D721Med (cell line): ENCODE measurements at places on chromosomes 3 and 15.

DNA sequence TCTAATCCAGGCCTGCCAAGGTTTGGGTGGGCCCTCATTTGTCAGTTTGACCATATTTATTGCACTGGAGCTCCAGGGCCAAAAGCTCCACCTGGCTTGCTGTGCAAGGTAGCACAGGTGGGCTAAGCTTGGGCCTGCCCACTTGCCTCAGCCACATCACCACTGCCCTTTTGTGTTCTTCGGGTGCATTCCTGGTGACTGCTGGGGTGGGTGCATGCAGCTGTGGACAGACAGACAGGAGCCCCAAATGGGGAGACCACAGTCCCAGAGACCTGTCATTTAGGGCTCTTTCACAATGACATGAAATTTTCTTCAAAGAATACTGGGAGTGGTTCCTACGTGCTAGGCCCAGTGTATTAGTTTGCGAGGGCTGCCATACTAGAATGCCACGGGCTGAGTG is 2.7 kb downstream of the MESP2 start:
- no peak for DNase-seq

- DNase-seq = no peak
Observed at GRCh38 chr3:41176596-41176995, 22.7 kb upstream of the CTNNB1 start.

DNA sequence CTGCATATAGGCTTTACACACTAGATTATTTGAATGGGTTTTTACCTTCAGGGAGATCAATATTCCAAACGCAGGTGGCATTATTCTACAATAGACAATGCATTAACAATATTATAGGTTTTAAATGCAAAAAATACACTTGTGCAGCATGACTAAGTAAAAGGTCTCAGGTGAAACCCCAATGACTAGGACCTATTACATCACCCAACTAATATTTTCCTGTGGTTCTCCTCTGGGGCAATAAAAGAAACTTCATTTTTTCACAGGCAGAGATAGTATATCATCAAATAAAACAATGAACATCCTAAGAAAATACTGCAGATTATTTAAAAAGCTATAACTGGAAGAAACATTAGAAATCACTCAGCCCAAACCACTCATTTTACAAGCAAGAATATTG is 375.3 kb downstream of the ROBO1 start:
- DNase-seq = no peak

DNA sequence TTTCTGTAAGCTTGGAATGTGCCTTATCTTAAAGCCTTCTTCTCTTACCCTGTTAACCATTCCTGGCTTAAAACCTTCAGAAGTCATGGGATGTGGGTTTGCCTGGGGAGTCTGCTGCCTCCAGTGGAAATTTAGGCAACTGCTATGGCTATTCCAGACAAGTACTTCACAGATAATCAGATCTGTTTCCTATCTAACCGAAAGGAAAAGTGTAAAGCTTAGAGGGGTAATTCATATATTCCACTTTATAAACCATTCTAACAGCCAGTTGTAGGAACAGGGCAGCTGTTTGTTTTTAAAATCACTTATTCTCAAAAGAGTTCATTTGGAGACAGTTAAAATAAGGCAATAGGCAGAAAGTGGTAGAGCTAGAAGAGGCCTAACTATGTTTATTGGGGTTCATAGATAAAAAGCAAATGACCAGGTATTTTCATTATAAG is 219.9 kb downstream of the TCF12 start:
- DNase-seq = no peak

- DNase-seq = no peak
Observed at GRCh38 chr15:78909791-78910228, 35.0 kb downstream of the CTSH start.

DNA sequence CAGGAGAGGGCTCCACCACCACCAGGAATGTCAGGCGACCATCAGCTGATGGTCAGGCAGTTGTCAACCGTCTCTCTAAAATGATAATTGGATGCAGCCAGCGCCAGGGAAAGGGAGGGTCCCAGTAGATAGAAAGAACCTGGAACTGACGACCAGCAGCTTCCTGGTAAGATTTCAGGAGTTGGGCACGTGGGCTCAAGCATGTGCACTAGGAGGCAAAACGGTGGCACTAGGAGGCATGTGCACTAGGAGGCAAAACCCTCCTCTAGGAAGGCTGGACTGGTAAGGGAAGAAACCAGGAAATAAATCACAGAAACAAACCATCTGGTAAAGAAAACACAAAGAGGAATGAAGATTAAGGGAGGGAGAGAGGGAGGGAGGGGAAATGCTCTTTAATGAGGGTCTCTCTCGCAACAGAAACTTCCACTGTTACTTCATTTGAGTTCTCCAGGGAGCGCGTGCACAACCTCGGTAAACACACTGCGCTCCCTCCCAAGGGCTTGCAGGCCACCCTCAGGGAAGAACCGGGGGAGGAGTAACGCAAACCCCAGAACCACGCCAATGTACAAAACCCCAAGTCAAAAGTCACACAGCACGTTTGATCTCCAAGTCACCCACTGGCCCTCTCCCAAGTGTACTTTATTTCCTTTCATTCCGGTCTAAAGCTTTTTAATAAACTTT is 116.7 kb downstream of the XXYLT1 start:
- DNase-seq = no peak

DNA sequence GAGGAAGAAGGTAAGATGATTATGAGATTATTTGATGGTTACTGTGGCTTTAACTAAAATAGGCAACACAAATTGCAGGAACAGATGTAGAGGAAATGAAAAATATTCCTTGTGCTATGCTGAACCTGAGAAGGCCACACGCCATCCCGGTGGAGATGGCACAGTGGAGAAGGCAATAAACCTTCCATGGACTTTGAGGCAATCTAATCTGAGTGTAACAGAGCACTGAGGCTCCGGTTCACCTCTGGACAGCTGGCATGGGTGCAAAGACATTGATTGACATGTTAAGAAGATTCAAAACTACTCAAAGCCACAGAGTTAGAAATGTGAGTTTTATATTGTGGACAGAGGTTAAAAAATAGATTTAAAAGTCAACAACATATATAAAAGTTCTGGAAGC is 535.7 kb downstream of the AGBL1 start:
- DNase-seq = no peak

- DNase-seq = no peak
Observed at GRCh38 chr15:62873203-62873602, 169.3 kb upstream of the TPM1 start.

DNA sequence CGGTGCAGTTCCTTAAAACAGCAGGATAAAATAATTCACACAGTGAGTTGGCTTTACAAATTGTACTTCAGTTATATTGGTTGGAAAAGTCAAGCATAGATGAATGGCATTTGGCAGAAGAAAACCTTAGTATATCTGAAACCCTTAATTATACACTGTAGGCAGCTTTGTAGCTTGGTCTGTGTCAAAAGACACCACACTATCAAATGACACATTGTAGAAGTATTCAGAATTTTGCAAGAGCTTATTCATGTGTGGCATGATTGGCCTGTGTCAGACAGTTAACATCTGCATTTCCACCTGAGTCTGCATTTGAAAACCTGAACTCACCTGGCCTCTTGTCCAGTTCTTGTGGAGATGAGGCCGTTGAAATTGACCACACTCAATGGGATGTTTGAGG is 13.8 kb downstream of the TMEM266 start:
- no peak for DNase-seq

- DNase-seq = no peak
Observed at GRCh38 chr3:126274735-126275619, 82.2 kb downstream of the KLF15 start.

GRCh38 chr3:56810577-56811545 is 9.1 kb upstream of the ARHGEF3 start:
- no peak for DNase-seq

DNA sequence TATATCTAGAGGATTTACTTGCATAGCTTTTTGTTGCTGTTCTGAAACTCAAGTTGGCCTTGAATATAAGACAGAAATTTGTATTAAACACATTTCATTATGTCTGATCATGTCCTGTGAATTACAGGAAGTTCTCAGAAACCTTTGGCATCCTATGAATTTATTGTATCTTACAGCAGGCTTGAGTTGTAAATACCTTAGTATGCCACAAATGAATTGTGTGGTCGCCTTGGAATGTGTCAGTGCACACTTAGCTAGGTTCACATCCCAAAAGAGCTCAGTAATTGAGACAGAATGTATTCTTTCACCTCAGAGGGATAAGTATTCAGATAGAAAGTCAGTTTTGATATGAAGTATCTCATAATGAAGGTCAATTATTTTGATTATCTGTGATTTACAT is 83.4 kb downstream of the NEK11 start:
- no peak for DNase-seq

DNA sequence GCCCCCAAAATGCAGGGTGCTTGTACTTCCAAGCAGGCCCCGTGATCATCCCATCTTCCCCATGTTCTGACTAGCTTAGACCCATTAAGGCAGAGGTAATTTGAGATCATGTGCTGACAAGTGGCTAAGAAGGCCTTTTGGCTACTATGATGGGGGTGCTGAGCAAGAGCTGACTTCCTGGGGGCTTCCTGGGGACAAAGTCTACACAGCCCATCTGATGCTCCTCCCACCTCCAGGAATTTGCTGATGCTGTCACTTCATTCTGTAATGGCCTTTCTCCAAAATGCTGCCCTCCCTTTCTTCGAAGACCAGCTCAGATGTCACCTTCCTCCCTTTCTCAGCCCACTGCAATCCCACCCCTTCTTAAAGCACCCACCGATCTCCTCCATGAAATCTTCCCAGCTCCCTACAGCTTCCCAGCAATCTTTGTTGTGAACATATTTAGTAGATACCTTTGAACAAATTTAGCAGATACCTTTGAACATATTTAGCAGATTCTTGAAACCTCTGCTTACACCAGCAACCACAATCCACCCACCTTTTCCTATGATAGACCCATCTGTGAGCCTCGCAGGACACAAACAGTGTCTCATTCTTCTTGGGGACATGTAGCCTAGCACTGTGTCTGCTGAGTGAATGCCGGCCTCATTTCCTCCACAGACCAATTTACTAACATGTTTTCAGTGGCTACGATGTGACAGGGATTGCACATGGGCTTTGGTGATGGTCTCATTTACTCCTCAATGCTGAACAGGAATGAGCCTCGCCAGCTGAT is 223.3 kb downstream of the EPHB1 start:
- no peak for DNase-seq

- DNase-seq = no peak
Observed at GRCh38 chr3:45134758-45135521, 11.2 kb downstream of the CDCP1 start.

DNA sequence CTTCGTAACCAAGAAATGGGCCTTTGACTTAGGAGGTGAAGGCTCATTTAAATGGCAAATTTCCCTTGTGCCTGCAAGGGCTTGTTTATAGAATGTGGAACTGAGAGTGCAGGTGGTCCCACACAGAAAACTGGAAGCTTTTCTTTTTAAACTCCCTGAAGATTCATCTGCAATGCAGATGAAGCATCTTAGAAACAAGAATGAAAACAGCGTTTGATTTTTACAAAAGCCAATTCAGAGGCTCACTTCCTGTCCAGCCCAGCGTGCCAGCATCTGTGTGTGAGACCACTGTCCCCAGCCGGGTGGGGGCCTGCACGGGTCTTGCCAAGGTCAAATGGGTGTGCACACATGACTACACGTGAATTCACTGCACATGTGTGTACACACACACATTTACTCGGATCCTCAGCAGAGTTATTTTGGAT is 94.7 kb downstream of the LINGO1 start:
- no peak for DNase-seq

DNA sequence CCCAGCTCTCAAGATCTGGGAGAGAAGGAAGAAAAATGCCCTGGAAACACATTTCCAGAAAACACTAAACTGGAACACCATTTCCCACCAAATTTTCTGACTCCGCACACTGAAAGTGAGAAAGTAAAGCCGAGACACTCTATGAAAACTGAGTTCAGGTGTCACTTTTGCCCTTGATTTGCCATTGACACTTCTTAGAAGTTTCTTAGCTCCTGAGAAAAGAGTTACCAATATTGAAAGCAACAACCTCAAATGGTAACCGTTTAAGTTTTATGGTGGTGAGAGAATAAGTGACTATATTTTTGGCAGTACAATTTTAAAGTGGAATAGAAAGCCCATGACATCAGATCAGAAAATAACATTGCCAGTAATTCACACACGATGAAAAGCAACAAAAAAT is 39.0 kb downstream of the CD86 start:
- no peak for DNase-seq

- DNase-seq = no peak
Observed at GRCh38 chr15:31261266-31262142, 65.1 kb upstream of the KLF13 start.

DNA sequence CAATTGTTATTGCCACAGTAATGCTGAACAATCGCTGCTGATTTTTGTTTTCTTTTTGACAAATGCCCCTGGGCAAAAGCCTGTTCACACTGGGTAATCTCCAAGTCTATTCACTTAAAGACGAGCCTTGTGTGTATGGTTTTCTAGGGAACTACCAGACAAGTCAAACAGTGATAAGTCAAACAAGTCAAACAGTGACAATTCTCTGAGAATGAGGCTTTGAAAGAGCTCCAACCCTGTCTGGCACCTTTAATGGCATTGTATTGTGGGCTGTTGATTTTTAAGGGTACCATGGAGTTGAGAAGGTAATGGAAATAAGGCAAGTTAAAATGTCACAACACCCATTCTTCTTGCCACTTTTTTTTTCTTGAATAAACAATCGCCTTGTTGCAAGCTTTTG is 59.4 kb upstream of the TMC3 start:
- DNase-seq = no peak
